ENCODE measurements at places on chromosomes 13 and 19. TPM values are rescaled to one million over a fixed set of nuclear protein-coding genes. Genes with fewer than 3 reads are reported as not detected.

GRCh38 chr13:50437252-50437651 is 406.2 kb downstream of the DLEU7 start:
- no peak for DNase-seq

- no peak for DNase-seq
These were observed 2.3 kb upstream of the C13orf42 start for GRCh38 chr13:51113186-51113881.

DNA sequence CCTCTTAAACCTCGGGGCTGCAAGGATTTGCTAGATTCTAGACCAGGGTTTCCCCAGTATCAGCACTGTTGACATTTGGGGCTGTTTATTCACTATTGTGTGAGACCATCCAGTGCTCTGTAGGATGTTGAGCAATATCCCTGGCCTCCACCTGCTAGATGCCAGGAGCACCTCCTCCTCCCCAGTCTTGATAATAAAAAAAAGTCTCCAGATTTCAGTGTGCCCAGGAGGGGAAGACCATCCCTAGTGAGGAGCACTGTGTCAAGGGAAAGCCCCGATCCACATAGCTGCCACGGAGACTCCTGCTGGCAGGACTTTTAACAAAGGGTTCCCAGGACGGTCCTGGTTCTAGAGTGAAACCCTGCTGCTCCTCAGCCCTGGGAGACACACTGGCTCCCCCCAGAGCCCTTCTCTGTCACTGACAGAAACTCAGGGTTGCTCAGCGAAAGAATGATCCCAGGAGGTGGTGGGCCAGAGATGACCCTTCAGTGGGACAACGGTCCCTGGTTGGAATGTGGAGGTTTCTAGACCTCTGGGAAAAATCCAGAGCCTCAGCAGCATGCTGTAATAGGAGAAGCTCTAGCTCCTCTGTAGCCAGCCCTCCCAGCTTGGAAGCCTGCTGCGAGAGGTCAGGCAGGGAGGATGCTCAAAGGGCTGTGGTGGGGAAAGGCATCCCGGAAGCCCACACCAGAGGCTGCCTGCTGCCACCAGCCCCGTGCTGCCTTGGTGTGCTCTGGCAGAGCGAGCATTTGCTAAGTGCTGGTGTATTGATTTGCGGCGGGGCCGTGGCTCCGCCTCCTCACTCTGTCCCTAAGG is 20.3 kb downstream of the LYL1 start:
- no peak for DNase-seq

DNA sequence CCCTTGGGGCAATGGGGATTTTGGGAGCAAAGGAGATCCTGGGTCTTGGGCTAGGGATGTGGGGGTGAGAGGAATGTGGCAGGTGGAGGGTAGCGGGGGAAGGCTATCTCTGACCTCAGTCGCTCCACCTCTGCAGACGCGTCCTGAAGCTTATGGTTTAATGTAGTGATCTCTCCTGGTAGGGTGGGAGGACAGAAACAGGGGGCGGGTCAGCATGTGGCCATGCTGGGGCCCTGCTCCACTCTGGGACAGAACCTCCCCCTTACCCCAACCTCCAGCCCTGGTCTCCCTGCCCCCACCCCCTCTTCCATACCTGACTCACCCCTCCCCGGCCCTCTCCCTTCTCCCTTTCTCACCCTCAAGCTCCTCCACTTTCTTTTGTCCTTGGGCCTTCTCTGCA is 1.4 kb downstream of the BST2 start:
- DNase-seq, result no peak

DNA sequence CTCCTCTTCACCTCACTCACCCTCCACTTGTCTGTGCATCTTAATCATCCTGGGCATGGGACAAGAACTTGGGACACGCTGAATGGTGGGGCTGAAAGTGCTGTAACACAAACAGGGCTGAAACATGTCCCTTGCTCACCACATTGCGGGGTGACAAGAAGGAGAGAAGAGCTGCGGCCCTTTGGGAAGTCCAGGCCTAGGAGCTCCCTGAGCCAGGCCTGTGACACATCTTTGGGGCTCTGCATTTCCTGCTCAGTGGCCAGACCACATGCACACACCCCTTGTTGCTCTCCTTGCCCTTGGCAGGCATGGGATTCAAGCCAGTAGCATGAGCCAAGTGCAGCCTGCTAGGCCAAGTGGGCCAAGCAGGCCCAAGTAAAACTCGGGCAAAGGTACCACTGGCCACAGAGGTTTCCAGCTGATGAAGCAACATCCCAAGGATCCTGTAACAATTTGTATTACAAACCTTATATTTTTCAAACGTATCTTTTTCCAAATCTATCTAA is 1384.3 kb upstream of the PCDH20 start:
- DNase-seq, result no peak

- DNase-seq, result no peak
These were observed 18.4 kb upstream of the TOMM40 start for GRCh38 chr19:44872661-44873060.

DNA sequence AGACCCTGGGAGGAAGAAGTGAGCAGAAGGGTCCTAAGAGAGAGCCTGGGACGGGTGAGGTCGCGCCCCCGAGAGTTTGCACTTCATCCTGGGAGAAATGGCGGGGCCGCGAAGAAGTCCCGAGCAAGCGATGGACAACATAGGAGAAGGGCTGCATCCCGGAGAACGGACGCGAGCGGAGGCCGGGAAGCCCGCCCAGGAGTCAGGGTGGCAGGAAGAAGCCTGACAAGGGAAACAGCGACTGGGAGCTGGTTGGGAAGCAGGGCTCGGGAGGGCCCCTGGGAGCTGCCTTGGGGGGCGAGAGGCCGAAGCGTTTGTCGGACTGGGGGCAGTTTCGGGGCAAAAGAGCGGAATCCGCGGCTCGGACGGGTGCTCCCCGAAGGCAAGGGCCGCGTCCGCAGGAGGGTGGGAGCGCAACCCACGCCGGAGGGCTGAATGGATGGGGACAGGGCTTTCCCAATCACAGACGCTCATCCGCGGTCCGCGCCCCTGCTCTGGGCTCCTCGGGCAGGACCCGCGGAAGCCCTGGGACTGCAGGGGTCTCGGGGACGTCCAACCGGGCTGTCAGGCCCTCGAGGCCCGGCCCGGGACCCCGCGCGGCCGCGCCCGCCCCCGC is 469 bp downstream of the ABHD17A start:
- no peak for DNase-seq

DNA sequence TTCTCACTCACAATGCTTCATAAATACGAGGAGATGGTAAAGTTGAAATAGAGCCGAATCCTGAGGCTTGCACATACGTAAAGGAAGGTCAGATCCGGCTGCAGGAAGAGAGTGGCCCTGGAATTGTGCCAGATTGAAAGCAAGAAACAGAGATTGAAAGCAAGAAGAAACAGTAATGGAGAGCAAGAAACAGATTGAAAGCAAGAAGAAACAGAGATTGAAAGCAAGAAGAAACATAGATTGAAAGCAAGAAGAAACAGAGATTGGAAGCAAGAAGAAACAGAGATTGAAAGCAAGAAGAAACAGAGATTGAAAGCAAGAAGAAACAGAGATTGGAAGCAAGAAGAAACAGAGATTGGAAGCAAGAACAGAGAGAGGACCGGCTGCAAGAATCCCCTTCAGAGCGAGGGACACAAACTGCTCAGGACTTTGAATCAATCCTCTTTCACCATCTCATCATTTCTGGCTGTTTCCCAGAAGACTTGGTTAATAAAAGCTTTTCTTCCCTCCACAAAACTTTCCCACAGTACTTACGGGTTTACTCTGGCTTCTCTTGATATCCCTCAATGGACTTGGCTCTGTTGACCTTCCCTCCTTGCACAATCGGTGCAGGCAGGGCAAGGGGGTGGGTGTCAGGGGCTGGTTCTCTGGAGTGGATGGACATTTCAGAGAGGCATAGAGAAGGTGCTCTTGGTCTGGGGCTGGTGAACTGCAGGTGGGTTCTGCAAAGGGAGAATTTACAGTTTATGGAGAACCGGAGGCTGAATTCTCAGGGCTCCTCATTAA is 25.5 kb downstream of the OR7A5 start:
- no peak for DNase-seq

DNA sequence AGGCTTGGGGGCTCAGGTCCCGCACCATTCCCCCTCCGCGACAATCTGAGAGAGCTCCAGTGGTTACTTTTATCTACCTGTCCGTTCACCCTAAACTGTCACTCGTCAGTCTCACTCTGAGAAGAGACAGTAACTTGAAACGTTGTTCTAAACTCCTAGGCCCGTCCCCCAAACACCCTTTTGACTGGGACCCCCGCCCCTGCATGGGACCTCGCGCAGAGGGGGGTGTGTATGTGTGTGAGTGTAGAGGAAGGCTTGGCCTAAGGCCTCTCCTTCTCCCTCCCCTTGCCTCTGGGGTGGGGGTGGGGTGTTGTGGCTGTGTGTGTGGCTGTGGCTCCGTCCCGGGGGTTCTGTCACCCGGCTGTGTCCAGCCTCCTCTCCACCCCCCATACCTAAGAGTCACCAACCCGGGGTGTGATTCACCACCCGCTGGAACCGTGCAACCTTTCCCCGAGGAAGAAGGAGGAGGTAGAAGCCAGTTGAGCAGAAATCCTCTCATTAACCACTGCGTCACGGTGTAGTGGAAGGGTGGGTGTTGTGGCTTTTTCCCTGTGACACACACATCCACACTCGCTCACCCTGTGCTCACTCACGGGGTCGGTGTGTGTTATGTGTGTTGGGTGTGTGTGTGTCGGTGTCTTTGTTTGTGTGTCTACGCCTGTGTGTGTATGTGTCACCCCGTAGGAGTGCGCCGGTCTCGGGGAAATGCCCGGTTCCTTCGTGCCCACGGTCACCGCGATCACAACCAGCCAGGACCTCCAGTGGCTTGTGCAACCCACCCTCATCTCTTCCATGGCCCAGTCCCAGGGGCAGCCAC is 2.4 kb downstream of the FOSB start:
- no peak for DNase-seq

DNA sequence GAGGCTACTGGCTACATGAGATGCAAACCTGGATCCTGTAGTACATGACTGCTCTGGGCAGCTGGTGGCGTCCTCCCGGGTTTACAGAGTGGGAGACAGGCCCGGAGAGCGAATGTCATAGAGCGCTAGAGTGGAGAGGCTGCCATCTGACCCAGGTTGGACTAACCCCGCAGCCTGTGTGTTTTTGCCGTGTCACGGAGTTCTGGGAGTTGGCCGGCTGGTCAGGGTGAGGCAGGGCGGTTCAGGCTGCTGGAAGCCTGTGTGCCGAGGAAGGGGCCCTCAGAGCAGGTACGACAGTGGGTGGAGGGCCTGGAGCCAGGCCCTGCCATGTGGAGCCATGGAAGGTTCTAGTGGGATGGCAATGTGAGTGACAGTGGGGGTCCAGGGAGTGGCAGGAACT is 12.5 kb downstream of the CRTC1 start:
- no peak for DNase-seq

DNA sequence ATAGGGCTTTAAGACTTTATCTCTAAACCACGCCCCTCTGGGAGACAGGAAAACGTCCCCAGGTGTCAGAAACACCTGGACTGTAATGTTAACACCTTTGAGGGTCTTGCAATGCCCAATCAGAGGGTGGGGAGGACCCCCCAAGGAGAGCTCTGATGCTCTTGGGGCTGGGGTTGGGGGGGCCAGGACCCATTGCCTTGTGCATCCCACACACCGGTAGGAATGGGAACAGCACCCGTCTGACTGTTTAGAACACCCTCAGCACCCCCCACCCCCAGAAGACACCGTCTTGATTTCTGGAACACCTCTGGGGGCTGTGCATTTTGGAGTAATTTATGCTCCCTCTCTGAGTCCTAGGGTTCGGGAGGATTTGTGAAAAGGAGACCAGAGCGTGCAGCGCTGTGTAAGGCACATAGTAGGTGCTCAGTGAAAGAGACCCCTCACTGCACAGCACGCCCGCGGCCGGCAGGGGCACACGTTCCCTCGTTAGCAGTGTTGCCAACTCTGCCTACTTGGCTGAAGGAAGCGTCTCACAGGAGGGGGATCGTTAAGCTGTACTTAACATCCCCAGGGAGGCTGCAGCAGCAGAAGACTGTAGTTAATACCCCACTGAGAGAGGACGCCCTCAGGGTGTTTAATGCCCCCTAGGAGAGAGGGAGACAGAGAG is 2.8 kb upstream of the ERFL start:
- DNase-seq, result peak; percentile 58

- no peak for DNase-seq
These were observed 4.8 kb downstream of the IER2 start for GRCh38 chr19:13154911-13155471.

GRCh38 chr13:95128045-95128643 is 173.1 kb downstream of the ABCC4 start:
- DNase-seq, result no peak

- DNase-seq, result no peak
These were observed 382.9 kb downstream of the KLF12 start for GRCh38 chr13:73751290-73751689.

- DNase-seq, result no peak
These were observed 24.9 kb upstream of the MEDAG start for GRCh38 chr13:30881191-30881651.

- peak; percentile 84 for DNase-seq
These were observed 83.2 kb upstream of the MCF2L start for GRCh38 chr13:112885782-112886268.

Gene CEP89
- 23.6 TPM for total RNA-seq

Gene SPINT2
- 303 TPM for total RNA-seq

Gene ZFP82
- total RNA-seq, result 16.5 TPM

Gene TNFSF13B
- not detected for total RNA-seq

Gene PRODH2
- not detected for total RNA-seq

Gene PSG7
- total RNA-seq, result not detected

Gene GRK1
- total RNA-seq, result not detected

Gene CLEC4G
- 1.0 TPM for total RNA-seq

Gene DKKL1
- 2.6 TPM for total RNA-seq

Gene ZNF69
- total RNA-seq, result 22.8 TPM

Gene KL
- not detected for total RNA-seq

Gene DCT
- total RNA-seq, result not detected

Gene KLK7
- total RNA-seq, result 0.73 TPM
